ENCODE measurements at places on chromosomes 3 and 15.

DNA sequence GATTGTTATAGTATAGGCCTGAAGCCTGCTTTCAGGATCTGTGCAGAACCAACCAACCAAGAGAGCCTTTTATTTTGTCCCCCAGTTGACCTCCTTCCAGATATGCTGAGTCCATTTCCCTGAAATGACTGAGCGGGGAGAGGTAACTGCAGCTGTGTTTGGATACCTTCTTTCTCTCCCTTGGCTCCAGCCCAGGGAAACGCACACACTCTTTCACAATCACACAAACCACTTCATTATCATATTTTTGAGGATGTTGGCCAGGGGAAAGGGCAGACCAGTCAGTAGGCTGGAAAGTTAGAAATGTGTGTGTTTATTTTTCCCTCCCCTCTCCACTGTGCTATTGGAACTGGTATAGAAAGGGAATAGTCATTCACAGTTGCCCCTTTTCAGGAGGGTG is 417.7 kb upstream of the TBL1XR1 start:
- DNase-seq = peak; percentile 35

GRCh38 chr3:34200576-34200975 is 402.1 kb downstream of the PDCD6IP start:
- DNase-seq = no peak

- DNase-seq = no peak
Observed at GRCh38 chr15:75028991-75029377, 5.6 kb downstream of the PPCDC start.

DNA sequence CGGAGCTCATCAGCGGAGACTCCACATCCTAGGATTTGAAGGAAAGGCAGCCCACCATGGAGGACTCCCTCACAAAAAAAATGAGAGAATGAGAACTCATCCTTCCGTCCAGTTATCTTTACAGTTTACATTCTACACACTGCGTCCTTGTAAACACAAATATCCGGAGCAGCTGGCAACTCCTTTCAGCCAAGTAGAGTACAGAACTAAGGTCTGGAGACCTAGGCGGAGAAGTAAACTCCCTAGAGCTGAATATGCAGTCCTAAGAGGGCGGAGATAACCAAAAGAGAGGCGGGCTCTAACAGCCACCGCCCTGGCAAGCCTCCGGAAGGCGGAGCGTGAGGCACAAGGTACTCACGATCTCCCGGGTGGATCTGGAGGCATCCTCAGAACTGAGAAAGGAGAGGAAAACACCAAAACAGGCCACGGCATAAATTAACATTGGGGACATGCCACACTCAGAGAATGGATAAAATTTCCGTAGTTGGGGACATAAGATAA is 924 bp upstream of the SIN3A start:
- peak; percentile 45 for DNase-seq

DNA sequence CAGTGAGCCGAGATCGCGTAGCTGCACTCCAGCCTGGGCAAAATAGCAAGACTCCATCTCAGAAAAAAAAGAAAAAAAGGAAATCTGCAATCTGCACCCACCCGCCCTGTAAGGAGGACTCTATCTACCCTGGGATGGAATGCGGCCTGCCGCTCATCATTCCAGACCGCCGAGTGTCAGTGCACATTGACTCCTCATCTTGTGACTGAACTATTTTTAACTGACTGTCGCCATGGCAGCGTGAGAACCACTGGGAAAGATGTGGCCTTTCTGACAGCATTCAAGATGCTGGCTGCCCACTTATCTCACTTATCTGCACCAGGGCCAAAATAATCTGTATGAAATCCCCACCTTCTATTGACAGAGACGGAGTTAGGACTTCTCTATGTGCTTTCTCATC is 38.8 kb upstream of the ANKRD34C start:
- DNase-seq = no peak

GRCh38 chr3:51974277-51974962 is 444 bp upstream of the ABHD14A start:
- DNase-seq = no peak

GRCh38 chr3:155019575-155019974 is 60.5 kb upstream of the MME start:
- DNase-seq = no peak

- DNase-seq = no peak
Observed at GRCh38 chr15:83030021-83030420, 18.6 kb upstream of the C15orf40 start.

GRCh38 chr3:154131830-154132229 is 10.6 kb downstream of the ARHGEF26 start:
- DNase-seq = no peak
